ENCODE measurements at places on chromosomes 4 and X.

DNA sequence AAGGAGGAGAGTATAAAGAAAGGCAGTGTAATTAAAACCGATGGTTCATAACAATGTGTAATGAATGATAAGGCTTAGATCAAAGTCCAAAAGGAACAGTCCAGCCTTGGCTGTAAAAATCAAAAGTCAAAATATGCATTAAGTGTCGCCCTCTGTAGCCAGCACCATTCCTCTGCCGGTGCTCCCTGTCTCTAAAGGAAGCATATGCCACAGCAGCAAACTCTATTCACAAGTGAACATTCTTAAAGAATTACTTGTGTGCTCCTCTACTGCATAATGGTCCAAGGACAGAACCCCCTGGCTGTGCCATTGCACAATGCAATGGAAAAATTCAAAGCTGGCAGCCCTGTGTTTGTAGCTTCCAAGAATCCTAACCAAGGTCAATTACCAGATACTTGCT, 16.3 kb upstream of the MBNL3 start:
- no peak for DNase-seq

DNA sequence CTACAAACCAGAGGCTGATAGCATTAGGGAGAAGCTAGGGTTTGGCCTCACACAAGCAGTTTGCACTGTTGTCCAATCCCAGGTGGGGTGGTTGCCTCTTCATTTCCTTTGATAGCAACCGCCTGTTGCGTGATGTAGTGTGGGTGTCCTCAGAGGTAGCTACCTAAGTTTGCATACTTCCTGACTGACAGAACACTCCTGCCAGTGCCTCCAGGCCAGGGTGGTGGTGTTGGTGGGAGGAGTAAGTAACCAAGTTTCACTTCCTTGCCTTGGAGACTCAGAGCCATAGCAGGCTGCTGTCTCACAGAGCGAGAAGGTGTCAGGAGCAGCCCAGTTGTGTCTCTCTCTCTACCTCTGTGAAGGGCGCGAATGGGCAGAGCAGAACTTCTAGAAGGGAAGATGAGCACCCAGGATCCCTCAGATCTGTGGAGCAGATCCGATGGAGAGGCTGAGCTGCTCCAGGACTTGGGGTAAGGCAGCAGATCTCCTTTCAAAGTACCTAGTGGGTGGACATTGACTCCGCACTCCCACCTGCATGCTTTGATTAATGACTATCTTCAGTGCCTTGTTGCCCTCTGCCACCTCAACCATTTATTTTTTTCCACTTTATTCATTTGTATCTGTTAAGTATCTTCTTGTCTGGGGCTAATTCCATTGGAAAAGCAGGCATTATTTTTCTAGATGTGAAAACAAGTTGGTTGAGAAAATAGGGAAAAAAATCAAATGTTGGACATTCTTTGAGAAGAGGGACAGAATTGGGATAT, at the start of gene DAPP1:
Gene DAPP1 (plus strand): TSS at position 283 of the 764 bp plus-strand sequence. CDS start 87 bp downstream, at position 370.
- peak; percentile 55 for DNase-seq

DNA sequence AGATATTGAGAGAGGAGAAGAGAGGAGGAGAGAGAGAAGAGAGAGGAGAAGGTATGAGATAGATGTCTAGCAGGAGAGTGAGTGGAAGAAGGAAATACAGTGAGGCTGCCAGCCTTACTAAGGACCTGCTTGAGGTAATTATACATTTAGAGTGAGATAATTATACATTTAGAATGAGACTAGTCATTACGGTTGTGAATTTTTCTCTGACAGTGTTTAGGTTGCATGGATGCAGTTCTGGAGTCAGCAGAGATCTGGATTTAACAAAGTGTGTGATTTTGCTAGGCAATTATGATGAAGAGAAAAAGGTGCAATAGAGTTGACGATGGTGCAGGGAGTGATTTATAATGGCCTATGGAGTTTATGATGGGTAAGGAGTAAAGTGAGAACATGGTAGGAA, 187.1 kb upstream of the ARX start:
- no peak for DNase-seq

- no peak for DNase-seq
Observed at GRCh38 chrX:32480019-32480418, 731.3 kb downstream of the DMD start.

DNA sequence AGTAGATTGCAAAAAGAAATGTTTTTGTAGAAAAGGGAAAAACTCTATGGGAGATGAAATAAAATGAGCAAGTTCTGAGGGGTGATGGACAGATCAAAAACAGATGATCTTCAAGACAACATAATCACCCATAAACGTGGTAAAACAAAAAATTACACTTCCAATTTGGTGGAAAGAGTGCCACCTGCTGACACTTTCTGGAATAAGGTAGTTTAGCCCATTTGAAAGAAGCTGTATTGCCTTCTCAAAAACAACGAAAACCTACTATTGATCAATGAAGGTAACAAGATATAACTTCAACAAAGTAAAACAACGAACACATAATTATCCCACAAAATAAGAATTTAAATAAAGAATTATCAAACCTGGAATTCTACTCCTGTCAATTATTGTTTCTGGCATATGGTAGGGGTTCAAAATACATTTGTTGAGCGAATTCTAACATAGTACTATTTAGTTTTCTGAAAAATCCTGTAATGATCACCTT, 2.5 kb downstream of the COQ2 start:
- DNase-seq, result peak; percentile 62

DNA sequence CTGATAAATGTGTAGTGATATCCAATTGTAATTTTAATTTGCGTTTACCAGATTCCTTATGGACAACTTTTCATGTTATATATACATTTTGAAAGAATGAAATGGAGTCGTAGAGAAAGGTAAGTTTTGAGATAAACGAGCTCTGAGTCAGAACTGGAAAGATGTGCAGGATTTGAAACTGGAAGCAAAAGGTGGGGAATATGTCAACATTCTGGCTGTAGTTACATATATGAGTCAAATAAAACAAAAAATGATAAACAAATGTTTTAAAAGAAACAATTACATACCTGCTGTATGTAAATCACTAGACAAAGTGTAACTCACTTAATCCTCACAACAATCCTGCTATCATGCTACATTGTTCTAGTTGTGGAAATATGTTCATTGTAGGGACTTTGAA, 84.0 kb downstream of the LPAR4 start:
- no peak for DNase-seq

DNA sequence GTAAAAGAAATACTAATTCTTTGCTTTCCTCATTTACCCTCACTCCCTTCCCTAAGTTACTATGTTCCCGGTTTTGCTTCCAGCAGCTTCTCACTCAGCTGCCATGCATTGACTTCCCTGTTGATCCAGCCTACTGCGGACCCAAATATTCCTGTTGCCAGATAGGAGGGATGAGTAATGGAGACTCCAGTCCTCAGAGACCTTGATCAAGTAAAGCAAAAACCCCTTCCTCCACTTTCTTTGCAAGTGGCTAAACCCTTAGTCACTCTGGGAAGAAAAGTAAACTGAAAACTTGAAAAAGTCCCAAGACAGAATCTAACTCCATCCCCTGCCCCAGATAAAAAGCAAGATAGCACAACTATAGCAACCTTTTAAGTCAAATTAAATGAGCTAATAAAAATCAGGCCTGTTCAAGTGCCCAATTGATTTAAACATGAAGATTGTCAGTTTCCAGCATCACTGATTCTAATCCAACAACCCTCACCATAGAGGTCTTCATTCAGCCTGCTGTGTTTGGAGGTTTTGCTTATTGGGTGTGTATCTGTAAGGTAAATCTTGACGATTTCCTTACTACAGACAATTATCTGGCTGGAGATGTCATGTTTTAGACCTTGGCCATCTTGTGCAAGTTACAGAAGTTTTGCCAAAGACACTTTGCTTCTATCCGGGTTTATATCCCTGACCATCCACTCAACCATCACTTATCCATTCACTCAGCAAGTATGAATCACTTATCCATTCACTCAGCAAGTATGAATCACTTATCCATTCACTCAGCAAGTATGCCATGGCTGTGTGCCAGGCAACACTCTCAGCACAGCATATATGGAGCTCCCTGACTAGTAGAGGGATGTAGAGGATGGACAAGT, 17.6 kb downstream of the FGFBP1 start:
- no peak for DNase-seq

DNA sequence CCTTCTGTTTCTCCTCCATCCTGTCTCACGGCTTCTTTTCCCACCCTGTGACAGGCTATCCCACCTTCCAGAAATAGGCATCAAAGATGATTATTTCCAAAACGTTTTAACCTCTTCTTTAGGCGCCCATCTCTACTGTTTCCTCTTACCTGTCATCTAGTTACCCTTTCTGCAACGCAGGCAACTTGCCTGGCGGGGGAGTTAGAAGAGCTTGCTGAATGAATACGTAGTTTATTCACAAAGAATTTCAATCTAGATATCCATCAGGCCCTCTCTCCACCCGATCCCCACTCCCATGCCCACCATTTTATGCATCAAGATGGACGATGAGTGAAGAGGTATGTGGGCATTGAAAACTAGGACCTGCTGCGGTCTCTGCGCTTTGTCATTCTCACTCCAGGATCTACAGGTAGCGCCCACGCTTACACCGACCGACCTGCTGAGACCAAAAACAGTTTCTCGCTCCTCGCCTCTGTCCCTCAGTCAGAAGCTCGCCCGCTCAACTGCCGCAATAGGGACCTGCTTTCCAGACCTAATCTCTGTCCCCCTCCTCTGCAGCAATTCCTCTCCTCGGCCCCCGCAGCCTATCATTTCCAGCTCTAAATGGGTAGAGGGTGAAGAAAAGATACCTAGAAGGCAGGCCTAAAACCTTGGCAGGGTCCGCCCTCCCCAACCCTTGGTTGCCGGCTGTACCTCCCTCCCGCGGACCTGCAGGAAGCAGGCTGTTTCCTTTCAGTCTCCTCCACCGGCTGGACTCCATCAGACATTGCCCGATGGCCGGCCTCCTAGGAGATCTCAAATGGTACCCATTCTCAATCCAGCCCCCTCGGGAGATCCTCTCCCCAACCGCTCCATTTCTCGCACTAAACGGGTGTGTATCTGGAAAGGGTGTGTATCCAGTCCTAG, 624 bp downstream of the BEX5 start:
- peak; percentile 10 for DNase-seq

- no peak for DNase-seq
Observed at GRCh38 chr4:83152746-83153145, 38.2 kb upstream of the PLAC8 start.

GRCh38 chr4:184364100-184364921, 110.0 kb downstream of the IRF2 start:
- DNase-seq, result no peak

- no peak for DNase-seq
Observed at GRCh38 chr4:4618847-4619246, 77.0 kb upstream of the STX18 start.

GRCh38 chr4:61380865-61381264, 180.7 kb downstream of the ADGRL3 start:
- no peak for DNase-seq

- DNase-seq, result no peak
Observed at GRCh38 chrX:96729053-96729452, 44.4 kb downstream of the DIAPH2 start.

DNA sequence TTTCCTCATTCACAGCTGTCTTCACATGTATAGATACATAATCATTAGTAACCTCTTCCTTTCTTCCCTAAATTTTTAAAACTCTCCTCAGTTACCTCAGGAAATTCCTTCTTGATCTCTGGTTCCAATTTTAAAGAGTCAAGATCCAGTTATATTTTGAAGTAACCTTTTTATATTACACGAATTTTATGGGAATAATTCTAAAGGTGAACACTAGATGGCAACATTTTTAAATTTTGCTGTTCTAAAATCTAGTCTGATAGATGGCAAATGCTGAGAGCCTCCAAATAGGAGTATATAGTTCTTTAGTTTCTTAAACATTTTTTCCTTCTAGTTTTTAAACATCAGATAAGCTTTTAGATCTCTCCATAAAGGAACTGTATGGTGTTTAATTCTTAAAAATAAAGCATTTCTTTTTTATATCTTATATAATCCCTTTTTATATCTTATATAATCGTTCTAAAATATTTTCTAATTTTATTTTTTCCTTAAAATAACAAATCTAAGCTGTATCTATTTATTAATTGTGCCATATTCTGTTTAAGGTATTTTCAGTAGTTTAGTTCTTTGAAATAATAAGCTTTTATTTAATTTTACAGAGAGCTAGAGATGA, 37.9 kb upstream of the PAPSS1 start:
- DNase-seq, result peak; percentile 13

- no peak for DNase-seq
Observed at GRCh38 chrX:153926552-153926857, 441 bp upstream of the ARHGAP4 start.
